SHP77 treated with DMSO at 0.1 percent for 48 hours (cell line): ENCODE measurements at places on chromosomes 2 and 18.

DNA sequence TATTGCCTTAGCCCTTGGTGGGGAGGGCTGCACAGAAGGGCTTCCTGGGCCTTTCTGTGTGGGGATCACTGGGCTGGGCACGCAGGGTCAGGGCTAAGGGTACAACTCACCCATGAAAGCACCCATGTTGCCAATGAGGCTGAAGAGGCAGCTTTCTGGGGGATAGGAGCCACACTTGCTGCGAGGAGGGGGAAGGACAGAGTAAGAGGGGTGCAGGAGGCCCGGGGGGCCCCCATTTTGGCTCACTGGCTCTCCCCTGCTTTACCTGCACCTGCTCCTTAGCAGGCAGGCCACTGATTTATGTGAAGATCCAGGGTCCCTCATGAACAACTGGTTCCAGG lies 2.3 kb downstream of the TMEM150A start:
- no peak for DNase-seq

- DNase-seq, result no peak
Measured at GRCh38 chr18:68791801-68792200, 6.1 kb upstream of the CCDC102B start.

DNA sequence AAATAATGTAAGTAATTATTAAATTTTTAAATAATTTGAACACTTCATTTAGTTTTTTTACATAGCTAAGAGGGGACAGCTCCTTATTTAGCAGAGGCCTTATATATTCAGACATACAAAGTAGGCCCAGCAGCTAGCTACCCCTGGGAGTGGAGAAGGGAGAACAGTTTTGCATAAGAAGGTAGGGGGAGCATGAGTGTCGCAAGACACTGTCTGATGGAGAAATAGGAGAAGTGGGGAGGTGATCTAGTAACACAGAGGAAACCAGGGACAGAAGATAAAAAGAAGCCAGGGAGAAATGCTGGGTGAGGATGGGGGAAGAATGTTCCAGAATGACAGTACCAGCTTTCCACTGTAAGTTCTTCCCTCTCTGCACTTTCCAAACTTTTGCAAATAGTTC lies 16.0 kb upstream of the RGPD4 start:
- DNase-seq, result no peak

GRCh38 chr2:162000431-162000830 lies 73.6 kb downstream of the DPP4 start:
- DNase-seq, result no peak

- no peak for DNase-seq
Measured at GRCh38 chr2:8548065-8548618, 133.7 kb upstream of the ID2 start.
